NCI-H1417 treated with DMSO at 0.1 percent for 48 hours (cell line): ENCODE measurements at places on chromosomes 2 and 18.

DNA sequence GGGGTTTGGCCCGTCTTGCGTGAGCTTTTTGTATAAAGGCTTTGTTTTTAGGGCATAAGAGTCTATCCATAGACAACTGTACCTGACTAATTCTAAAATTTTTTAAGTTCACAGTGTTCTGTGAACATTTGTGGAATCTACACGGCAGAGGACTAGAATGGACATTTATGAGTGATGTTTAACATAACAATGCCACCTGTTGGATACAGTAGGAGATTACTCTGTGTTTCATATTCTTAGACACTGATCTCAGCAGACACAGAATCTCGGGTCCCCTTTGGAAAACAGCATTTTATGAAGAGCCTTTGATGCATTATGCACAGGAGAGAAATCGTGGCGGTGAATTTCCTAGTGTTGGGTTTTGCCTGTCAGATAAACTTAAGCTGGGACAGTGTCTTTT, 752.2 kb downstream of the DPP10 start:
- no peak for DNase-seq

DNA sequence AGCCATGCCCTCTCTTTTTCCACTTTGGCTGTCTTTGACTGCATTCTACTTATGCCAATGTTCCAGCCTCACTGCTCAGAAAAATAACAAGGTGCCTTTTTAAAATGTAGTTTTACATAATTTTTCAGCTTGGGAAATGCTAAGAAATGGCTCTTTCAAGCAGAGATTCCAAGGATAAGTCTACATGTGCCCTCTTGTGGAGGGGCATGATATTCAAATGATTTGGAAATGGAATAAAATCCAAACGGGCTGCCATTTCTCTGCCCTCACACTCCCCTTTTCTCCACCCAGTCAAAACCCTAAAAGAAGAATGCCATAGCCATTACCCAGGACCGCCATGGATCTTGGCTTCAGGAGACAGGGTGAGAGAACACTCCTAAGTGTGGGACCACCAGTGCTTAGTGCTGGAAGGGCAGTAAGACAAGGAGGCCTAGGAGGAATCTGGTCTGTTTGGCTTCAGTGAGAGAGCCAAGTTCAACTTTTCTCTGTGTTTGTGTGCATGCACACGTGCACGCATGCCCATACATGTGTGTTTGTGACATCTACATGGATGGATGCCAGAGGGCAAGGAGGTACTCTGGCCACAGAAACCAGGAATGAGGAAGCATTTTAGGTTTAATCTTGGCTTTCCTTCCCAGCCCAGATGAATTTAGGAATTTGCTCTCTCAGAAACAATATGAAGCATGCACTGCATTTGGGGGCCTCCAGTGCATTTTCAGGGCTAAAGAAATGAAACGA, 174.0 kb upstream of the SLC14A2 start:
- no peak for DNase-seq

DNA sequence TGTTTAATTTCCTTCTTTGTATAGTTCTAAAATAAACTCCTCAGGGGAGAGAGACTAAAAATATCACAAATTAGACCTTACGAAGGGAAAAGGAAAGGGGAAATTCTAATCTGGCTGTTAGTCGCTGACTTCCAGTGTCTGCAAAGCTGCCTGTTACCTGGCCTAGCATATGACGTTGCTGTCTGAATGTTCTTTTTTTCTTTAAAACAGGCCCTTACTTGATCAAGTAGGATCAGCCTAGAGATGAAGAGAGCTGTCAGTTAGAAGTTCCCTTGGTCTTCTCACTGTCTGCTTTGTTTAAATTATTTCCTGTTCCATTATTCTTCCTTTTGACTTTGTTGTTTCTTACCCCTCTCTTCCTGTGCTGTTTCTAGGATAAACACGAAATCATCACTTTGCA, 11.2 kb downstream of the NCK2 start:
- no peak for DNase-seq

GRCh38 chr2:60560734-60561644, 7.5 kb upstream of the BCL11A start:
- DNase-seq = no peak

DNA sequence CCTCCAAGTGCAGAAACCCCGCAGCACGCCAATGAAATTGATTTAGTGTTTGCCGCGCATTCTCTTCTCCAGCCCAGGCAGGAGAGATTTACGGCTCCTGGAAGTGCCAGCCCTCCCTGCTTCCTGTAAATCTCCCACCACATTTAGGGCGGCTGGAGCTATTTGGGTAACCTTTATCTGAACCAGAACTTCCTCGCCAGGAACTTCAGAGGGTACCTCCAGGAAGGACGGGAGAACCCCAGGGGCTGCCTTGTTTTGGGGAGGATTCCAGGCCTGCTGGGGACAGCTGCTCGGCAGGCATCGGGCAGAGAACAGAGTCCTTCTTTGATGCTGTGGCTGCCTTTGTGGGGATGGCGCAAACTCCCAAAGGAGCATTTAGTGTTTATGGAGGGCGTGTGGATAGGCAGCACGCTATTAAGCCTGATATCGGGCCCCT, 122.0 kb upstream of the MYCN start:
- DNase-seq = no peak

DNA sequence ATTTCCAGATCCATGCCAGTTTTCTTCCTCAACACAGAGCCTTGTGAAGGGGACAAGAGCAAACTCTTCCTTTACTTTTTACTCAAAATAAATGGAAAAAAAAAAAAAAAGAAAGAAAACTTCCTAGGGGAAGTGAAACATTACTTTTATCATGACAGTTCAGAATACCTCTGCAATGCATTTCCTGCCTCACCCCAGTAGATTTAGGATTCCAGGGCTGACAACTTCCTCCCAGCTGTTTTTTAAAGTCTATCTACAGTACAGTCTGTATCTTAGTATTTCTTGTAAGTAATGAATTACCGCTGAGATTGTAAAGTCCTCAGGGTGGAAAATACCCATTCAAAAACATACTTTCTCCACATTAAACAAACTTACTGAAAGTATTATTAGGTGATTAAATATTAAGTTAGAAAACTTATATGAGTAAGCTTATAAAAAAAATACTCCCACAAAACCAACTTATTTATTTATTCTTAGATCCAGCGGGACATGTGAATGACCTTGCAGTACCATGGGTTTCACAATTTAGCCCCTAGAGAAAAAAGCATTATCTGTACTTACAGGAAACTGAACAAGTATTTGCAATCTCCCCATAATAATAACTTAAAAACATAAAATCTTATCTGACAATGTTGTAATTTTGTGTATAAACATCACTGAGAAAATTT, 117.7 kb downstream of the RBMS1 start:
- DNase-seq = no peak

DNA sequence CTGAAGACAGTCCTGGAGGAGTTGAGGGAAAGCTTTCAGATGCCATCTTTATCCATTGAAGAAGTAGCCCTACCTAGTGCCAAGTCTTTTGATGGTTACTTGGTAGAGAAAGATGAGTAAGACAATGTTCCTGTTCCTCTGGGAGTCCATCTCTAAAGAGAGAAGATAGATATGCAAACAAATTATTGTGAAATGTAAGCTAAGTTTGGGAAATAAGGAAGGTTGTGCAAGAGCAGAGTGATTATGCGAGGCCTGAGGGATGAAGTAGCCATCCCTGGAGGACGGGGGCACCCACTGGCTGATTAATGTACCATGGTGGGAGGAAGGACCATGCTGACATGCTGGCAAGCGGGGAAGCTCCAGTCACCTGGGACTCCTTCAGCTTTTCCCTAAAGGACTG, 994 bp upstream of the DTNA start:
- DNase-seq = no peak

DNA sequence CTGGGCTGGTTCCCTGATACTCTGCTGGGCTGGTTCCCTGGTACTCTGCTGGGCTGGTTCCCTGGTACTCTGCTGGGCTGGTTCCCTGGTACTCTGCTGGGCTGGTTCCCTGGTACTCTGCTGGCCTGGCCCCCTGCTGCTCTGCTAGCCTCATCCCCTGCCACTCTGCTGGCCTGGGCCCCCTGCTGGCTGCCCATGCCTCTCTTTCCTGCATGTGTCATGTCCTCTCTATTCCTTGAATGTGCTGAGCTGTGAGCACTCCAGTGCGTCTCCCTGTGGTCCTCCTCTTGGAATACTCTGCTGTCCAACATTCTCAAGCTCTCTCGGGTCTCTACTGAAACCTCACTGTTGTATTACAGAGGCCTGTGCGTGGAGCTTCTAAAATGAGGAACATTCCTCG, 216.3 kb downstream of the RNF144A start:
- DNase-seq = no peak

- no peak for DNase-seq
These were observed 25.7 kb upstream of the RNU4ATAC start for GRCh38 chr2:121505005-121505404.

DNA sequence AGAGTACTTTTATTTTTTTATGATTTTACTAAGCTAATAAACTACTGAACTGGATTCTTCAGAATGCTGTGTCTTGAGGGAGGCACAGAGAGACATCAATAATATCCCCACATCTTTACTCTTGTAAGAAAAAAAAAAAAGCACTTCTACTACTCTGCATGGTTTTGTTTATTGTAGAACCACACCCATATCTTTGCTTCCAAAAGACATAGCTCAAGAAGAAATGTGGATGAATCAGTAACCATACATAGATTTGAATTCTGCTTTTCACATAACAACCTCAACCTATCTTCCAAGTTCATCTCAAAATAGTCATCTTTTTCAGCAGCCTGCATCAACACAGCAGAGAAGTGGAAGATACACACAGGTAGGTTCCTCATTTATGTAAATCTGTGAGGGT, 12.2 kb upstream of the COL5A2 start:
- no peak for DNase-seq

DNA sequence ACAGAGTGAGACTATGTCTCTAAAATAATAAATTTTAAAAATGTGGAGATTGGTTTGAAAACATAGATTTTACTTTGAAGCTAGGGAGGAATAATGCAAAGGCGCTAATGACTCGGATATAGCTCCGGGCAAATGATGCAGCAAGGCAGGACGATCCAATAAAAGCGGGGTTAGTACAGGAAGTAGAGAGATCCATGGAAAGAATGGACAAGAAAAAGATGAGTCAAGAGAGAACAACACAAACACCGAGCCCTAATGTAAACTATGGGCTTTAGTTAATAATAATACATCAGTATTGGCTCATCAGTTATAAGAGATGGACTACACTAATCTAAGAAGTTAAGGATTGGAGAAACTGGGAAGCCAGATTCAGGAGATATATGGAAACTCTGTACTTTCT, 74.5 kb downstream of the QPCT start:
- DNase-seq = no peak

DNA sequence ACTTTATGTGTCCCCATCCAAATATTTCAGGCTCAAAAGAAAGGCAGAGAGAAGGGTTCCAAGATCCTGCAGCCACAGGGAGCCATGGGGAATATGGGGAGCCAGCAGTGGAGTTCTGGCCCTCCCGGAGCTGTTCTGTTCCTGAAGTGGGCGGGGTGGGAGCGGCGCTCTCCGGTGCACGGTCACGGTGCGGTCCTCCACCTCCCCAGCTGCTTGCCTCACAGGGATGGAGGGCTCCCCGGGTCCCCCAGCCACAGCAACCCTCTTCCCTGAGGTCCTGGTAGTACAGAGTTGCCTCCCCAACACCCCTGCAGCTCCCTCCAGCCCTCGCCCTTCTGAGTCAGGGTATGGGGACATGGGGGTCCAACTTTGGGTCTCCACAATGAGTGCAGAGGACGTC, 26.2 kb upstream of the SNED1 start:
- no peak for DNase-seq

- DNase-seq = no peak
These were observed 64.1 kb downstream of the SOX11 start for GRCh38 chr2:5756272-5756671.

- DNase-seq = no peak
These were observed 371.6 kb downstream of the EIPR1 start for GRCh38 chr2:3005859-3006501.

DNA sequence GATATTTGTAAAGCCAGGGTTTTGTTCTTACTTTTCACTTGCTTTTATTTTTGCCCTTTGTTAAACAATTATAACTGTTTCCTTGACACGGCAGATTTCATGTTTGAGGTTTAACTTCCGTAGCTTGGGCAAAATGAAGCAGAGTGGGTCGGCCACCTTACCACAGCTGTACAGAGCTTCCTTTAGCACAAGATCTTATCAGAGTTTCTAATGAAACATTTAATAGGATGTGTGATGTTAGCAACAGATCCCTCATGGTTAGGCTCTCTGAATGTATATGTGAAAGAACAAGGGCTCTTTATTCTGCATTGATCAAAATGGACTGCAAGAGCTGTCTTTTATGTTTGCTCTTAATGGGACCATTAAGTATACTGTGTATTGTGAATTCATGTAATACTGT, 22.3 kb downstream of the RNF125 start:
- no peak for DNase-seq

DNA sequence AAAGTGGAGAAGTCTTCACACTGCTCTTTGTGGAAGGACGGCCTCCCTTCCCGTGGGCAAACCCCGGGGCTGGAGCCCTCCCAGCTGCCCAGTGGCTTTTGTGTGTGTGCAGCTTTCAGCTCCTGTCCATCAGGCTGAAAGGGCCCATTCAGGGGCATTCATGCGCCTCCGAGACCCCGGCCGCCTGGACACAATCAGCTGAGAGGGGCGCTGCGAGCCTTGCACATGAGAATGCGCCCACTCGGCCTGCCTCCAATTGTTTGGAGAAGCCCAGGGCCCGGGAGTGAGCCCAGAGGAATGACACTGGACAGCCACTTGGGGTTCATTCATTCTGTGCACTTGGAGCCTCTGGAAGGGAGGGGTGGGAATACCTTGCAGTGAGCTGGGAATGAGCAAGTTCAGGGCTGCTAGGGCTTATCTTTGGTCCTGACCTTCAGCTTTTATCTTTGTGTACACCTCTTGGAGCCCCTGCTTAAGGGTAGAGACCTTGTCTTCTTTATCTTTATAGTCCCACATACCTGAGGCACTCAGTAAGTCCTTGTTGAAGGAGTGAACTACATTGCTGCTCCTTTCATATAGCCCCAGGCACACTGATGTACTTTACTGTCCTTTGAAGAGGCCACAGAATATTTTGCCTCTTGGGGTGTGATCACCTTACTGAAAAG, 56.5 kb downstream of the TCF7L1 start:
- DNase-seq = no peak

DNA sequence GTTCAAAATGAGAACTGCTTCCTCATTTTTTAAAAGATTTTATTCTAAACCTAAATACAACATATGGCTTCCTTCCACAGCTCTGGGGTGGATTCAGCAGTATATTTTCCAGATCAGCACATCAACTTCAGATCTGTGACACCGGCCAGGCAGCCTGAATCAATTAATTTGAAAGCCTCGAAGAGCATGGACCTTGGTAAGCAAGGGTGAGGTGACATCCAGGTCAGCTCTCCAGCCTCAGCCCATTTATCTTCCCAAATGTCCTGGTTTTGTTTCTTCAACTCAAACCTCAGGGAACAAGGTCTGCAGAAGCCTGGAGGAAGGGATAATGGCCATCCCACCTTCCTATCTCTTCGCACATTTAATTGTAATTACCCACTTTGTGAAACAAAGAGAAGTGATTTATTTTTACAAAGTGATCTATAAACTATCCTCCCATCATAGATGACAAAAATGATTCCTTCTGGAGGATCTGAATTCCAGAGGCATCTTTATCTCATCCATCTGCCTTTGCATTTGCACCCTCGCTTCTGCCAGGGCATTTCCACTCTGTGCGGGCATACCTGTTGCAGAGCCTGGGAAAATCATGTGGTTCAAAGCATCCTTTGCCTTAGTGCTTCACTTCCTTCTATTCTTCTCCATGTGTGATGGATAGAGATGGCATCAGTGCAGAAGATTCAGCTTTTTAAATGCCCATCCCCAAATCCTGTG, 489.0 kb upstream of the NRP2 start:
- no peak for DNase-seq
